ENCODE measurements at places on chromosomes 3 and 15.

DNA sequence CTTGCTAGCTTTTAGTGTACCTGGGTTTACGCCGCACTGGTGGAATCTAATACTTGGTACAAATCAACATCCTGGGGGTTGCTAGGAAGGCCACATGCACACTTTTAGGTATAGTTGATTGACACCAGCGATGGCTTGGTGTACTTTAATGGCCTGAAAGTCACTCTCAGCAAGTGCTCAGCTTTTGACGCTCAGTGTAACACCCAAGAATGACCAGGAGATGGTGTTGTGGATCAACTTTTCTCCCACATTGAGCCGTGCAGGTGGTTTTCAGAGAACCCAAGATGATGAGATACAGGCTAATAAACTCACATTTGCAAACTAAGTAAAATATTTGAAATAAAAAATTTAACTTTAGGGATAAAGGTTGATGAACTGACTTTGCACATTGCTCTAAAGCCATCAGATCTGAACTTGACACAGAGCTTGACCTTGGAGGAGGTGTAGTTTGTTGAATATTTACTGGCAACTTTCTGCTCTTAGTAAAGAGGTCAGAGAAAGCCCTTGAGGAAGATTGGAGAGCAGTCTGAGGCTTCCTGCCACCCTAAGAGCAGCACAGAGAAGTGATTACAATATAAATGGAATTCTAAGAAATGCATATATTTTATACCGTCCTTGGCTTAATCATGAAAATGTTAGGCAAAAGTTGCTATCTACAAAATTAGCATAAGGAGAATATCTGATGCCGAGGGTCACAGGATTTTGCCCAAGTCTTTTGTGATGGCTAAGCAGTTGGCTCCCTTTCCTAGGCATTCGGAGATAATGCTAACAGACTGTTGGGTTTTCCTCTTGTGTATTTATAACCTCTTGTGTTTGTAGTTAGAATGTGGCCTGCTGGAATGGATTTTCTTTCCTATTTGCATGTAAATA, 143.4 kb upstream of the RASGRP1 start:
- peak; percentile 48 for DNase-seq

DNA sequence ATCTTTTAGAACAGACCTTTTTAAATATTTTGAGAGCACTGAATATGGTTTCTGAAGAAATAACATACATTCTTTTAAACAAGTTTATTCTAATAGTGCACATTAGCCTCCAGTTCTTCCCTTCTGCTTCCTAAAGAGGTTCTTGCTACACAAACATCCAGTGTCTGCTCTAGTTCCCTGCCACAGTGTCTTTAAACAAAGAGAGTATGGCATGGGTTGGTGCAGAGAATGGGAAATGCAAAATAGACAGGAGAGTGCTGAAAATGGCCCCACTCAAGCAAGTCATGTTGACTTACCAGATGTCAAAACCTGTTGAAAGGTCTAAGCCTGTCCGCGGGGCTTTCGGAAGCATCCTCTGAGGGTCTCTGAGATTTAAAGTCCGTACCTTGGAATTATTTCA, 72.1 kb upstream of the RPL35A start:
- no peak for DNase-seq

DNA sequence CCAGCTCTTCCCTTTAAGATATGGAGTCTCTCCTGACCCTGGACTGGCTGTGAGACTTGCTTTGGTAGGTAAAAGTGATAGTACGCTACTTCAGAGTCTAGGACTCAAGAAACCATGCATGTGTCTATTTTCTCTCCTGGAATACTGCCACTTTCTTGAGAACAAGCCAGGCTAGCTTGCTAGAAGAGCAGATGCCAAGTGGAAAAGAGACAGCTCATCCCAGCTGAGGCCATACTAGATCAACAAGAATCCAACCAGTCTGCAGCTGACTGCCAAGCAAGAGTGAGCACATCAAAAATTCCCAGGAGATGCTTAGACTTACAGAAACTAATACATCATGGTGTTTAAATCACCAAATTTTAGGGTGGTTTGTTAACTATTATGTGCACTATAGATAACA, 208.3 kb upstream of the RBMS3 start:
- no peak for DNase-seq

DNA sequence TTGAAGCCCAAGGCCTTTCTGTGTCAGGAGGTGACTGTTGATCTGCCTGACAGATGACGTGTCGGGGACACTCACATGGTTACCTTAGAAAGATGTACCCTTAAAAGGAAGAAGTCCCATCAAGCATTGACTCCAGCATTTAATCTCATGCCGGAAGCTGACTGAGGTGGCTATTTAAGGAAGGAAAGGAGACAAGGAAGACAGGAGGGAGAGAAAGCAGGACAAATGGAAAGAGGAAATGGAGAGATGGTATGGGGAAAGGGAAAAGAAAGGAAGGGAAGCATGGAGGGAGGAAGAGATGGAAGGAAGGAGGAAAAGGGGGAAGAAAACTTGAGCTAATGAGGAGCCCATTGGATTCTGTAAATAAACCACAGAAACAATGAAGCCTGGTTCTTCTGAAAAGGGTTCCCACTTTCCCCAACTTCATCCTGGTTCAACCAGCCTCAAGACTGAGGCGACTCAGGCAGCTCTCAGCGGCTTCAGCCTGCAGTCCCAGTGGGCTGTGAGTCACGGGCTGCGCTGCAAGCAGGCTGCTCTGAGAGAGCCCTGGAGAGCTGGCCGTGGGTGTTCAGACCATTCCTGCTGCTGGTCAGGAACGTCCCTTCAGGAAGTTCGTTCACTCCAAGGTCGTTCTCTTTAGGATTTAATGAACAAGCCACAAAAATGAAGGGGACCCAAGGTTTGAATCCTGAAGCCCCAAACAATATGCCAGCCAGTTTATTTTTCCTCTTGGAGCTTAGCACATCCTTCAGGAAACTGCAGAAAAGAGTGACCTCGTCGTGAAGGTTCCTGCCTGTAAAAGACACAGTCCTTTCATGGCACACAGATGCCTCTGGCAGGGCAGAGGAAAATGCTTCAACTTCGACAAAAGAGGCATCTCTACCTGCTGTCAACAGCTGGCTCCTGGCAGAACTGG, 69.6 kb upstream of the THBS1 start:
- DNase-seq = no peak

- DNase-seq = peak; percentile 69
Measured at GRCh38 chr3:158794936-158795518, 6.8 kb upstream of the MFSD1 start.

DNA sequence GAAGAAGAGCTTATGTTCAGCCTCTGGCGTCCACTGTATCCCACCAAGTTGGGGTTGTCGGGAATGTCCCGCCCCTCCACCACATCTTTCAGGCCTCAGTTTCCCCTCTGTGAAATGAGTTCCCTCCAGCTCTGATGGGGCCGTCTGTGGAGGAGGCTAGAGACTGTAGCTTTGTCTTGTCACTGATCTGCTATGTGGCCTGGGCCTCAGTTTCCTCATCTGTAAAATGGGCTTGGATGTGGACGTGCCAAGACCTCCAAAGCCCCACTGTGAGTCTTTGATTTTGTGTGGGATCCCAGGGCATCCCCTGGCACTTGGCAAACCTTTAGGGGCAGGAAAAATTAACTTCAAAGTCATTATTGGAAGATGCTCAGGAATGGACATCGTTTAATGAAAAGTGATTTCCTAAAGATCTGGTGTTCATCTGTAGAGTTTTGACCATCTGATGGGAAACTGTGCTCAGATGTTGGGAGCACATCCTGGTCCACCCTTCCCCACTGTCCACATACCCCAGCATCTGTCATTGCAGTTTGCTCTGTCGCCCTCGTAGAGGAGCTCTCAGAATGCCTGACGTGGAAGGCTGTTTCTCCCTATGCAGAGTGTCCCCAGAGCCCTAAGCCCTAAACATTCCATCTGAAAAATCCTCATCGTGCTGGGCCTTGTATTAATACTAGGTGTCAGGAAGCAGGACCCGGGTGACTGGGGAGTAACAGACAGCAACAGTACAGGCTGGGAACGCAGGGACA, 28.5 kb downstream of the SLC6A6 start:
- DNase-seq = no peak

- no peak for DNase-seq
Measured at GRCh38 chr15:98674336-98674735, 26.0 kb downstream of the IGF1R start.

DNA sequence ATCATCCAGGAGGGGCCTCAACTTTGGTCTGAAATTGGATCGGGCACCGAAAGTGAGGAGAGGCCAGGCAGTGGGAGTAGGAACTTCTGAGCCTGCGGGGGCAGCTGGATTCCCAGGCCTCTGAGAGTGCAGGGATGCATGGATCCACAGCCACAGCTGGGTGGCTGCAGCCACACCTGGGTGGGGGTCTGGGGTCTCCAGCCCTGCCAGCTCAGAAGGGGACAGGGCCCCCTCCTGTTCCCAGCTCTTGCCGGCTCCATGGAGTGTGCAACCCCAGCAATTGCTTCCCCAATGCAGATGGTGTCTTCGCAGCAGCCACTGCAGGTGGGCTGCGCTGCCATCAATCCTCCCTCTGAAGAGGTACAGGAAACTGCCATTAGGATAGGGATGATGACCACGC, 123.7 kb downstream of the BCHE start:
- no peak for DNase-seq

GRCh38 chr3:50172626-50173220, 17.6 kb downstream of the SEMA3F start:
- peak; percentile 73 for DNase-seq

GRCh38 chr3:20558161-20558560, 372.2 kb upstream of the SGO1 start:
- DNase-seq = no peak

DNA sequence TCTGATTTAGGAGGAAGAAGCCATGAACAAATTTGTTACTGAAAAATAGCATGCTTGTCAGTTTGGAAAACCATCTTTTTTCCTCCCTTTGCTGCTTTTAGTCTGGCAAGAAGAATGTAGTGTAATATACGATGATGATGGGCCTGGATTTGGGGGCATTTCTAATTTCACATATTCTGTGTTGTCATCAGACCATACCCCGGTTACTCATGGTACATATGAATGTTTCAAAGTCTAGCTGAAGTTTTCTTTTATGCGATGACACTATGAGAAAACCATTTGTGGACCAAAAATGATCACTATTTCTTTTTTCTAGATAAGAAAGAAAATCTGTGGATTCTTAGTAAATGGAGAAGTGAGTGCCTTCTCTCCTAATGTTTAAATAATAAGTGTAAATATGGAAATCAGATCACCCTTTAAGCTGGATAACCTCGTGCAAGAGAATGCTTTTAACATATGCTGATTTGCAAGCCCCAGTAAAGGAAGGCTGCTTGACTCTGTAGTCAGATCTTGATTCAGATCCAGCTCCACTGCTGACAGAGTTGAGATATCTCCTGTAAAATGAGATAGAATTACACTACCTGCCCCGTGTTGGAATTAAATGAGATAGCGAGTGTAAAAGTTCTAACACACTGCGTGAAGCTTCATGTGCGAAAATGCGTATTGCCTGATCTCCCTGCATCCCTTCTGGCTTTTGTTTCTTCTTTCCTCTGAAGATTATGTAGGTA, 3.0 kb downstream of the MEF2A start:
- no peak for DNase-seq

DNA sequence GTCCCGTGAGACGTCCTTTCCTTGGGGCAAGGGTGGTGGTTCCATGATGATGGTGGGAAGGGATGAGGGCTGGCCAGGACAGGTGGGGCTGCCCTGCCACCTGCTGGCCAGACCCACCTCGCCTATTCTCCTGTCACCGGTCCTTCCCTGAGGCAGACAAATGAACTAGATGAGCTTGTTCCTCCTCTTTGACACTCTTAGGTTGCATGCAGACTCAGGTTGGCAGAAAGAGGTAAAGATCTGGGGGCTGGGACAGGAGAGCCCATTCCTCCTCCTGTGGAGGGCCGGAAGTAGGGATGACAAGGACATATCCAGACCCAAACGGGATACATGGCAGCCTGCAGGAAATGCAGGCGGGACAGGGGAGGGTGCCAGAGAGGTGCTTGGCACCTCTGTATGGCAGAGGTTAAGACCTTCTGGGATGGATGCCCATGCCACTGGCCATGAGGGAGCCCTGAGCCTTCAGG, 38.6 kb downstream of the ACSBG1 start:
- peak; percentile 52 for DNase-seq

GRCh38 chr15:98678484-98678883, 30.1 kb downstream of the IGF1R start:
- DNase-seq = no peak

- no peak for DNase-seq
Measured at GRCh38 chr15:79973456-79974195, 2.6 kb upstream of the BCL2A1 start.

DNA sequence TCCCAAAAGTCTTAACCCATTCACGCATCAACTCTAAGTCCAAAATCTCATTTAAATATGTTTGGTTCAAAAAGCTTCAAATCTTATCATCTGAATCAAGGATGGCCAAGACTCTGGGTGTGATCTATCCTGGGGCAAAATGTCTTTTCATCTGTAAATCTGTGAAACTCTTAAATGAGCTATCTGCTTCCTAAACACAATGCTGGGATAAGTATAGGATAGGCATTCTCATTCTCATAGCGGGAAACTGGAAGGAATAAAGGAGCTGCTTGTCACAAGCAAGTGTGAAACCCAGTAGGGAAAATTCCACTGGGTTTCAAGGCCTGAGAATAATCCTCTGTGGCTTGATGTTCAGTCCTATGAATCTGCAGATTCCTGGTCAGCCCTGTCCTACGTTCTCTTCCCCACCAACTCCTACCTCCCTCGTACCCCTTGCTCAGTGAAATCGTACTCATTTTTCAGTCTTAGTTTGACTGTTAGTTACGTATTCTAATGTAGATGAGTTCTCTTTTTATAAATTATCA, 156.7 kb downstream of the EPHA3 start:
- no peak for DNase-seq

GRCh38 chr3:12197475-12197874, 38.8 kb upstream of the TIMP4 start:
- DNase-seq = no peak

- DNase-seq = no peak
Measured at GRCh38 chr3:191499307-191500080, 38.5 kb downstream of the PYDC2 start.

DNA sequence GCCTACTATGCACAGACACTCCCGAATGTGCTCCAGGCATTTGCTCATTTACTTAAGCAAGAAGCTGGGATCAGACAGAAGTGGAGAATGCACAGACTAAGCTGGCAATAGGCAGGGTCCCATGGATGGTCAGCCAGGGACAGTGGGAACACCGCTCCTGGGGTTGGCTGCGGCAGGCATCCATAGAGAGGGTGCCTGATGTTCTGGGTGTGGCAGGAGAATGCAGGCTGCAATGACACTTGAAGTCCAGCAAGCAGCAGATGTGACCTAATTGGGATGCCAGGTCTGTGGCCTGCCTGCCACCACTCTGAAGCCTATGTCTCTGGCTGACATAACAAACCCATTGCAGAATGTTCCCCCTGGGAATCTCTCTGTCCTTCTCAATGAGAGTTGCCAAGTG, 40.2 kb upstream of the SLC6A11 start:
- DNase-seq = no peak

DNA sequence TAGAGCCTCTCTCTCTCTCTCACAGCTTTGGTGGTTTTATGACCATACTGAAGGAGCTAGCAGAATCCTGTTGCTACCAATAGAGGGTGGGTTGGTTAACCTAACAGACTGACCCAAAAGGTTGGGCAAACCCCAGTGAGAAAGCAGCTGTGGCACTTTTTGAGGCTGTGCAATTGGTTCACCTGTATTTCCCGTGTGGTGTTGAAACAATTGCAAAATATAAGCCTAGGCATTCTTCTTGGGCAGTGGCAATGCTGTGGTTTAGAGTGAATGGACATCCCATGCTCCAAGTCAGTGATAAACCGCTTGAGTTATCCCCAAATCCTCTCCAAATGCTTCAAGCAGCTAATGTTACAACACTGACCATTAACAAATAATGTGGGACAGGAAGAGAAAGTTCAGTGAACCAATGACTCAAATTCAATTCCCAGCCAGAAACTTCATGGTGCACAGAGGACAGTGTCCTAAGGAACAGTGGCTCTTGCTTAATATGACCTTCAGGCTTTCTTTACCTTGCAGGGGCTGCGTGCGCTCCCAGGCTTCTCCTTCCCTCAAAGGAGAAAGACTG, 261.9 kb upstream of the ICE2 start:
- no peak for DNase-seq

Data from hematopoietic multipotent progenitor cell treated with erythropoietin and hydrocortisone succinate and interleukin-3 and kit ligand, for 8 days (in vitro differentiated cells).